ENCODE measurements at places on chromosomes 12 and 14. TPM values are rescaled to one million over a fixed set of nuclear protein-coding genes. Genes with fewer than 3 reads are reported as not detected.

The FGD4 gene
- total RNA-seq: 54.6 TPM

The RPL41 gene
- 2,818 TPM for total RNA-seq

The CLEC1A gene
- total RNA-seq: 13.7 TPM

The GLIPR1L2 gene
- 4.6 TPM for total RNA-seq

The RAD9B gene
- total RNA-seq: 2.9 TPM

The OR6C2 gene
- total RNA-seq: not detected

The LRTM2 gene
- total RNA-seq: not detected

The CLEC4D gene
- total RNA-seq: 0.67 TPM

The EFS gene
- 46.6 TPM for total RNA-seq

The SLCO1B3 gene
- 4.2 TPM for total RNA-seq

The SLC10A1 gene
- not detected for total RNA-seq

The RHEBL1 gene
- 2.7 TPM for total RNA-seq

The SLCO1B1 gene
- total RNA-seq: not detected

The CISTR gene
- not detected for total RNA-seq

The EPYC gene
- total RNA-seq: not detected

The FAM222A gene
- 4.7 TPM for total RNA-seq

The NUMB gene
- 119 TPM for total RNA-seq

The LARP4 gene
- total RNA-seq: 76.5 TPM

The PPM1H gene
- 12.3 TPM for total RNA-seq

The PLEKHG7 gene
- total RNA-seq: 5.3 TPM

Data from sciatic nerve (tissue), 2 donors.